Endodermal cell (in vitro differentiated cells): ENCODE measurements at places on chromosomes 2 and 18. TPM values are rescaled to one million over a fixed set of nuclear protein-coding genes. Genes with fewer than 3 reads are reported as not detected.

The TDRD15 gene
- 0.27 to 0.33 TPM in 2 of 3 replicates, not detected in the other for total RNA-seq

- no peaks in the 10 kb centered on the region for H3K4me1 ChIP-seq
- peaks cover 36% of the 10 kb centered on the region for H3K27me3 ChIP-seq
- H3K27ac ChIP-seq = no peak overlapping the region
- no peak overlapping the region for H3K4me3 ChIP-seq
Observed at GRCh38 chr2:105827351-105828096, 82.8 kb downstream of the NCK2 start.

GRCh38 chr2:240708457-240708856 is 16.8 kb downstream of the AQP12A start:
- H3K4me3 ChIP-seq = no peak overlapping the region
- no peak for DNase-seq
- no peak overlapping the region for H3K27ac ChIP-seq
- H3K4me1 ChIP-seq = no peaks in the 10 kb centered on the region
- H3K27me3 ChIP-seq = no peaks in the 10 kb centered on the region
- no peaks in the 10 kb centered on the region for H3K36me3 ChIP-seq

DNA sequence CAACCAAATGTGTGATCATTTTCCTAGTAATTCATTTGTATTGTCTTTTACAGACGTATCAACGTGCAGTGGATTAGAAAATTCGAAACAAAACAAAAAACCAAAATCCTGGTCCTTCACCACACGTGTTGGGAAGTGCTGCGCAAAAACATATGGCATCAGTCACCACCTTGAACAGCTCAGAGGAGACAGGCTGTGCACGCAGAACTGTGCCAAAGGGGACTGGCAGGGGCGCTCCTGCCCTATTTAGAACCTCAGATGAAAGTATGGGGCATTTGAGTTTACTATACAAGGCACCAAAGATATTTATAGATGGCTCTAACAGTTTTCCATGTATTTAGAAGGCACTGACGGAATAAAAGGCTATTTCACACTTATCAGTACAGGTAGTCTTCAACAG is 42.3 kb downstream of the NOL10 start:
- no peak for DNase-seq
- H3K27me3 ChIP-seq = no peaks in the 10 kb centered on the region
- H3K4me1 ChIP-seq = no peaks in the 10 kb centered on the region

The CBLN2 gene
- total RNA-seq = not detected in 2 replicates

DNA sequence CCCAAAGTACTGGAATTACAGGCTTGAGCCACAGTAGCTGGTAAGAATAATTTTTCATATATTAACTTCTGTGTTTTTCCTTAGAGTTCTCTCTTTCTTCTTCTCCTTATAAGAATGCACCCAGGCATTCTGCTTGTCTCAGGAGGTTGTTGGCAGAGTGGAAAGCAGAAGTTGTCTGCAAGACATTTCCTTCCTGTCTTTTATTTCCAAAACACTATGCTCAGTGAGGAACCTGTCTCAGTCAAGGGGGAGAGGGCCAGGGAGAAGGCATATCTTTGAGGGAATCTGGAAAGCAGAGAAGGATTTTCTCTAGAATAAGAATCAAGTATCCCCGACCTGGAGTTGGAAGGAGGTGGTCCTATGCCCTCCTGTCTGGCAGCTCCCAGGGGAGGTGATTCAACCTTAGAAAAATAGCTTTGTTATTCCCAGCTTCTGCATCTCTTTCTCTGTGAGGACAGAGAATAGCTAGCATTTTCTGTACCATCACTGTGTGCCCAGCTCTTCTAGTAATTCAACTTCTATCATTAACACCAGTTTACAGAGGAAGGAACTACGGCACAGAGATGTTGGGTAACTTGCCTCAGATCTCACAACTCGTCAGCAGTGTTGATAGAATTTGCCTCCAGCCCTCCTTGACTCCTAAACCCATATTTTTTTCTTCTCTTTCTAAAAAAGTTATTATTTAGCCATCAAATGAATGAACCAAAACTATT is 3.8 kb upstream of the LPIN2 start:
- H3K27ac ChIP-seq = no peak overlapping the region
- H3K4me1 ChIP-seq = no peaks in the 10 kb centered on the region
- H3K36me3 ChIP-seq = no peaks in the 10 kb centered on the region
- H3K27me3 ChIP-seq = peaks cover 6% of the 10 kb centered on the region

The TUBB8B gene
- 0.69 TPM in 1 of 3 replicates, not detected in the others for total RNA-seq

DNA sequence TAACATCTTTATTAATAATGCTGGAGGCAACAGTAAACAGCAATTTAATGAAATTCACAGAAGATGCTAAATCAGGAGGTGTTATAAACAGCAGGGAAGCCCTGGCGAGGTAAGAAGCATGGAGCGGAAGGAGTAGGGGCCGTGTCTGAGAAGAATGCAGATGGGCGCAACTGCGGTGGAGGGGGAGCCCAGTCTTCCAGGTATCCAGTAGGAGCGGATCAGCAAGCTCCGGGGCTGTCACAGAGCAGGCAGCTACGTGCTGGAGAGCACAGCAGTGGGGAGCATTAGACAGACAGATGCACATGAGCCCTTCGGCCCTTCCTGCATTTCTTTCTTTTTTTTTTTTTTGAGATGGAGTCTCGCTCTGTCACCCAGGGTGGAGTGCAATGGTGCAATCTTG is 82.3 kb downstream of the SH3RF3 start:
- H3K27me3 ChIP-seq = no peaks in the 10 kb centered on the region
- no peak overlapping the region for H3K4me3 ChIP-seq
- no peaks in the 10 kb centered on the region for H3K36me3 ChIP-seq

The ONECUT2 gene
- 1.9 and 2.5 TPM in 2 replicates for total RNA-seq

The ZNF521 gene
- 21.4 to 39.5 TPM (median 26.0 TPM) in 3 replicates for total RNA-seq

- H3K4me1 ChIP-seq = peaks cover 9% of the 10 kb centered on the region
- H3K27me3 ChIP-seq = no peaks in the 10 kb centered on the region
- no peak overlapping the region for H3K4me3 ChIP-seq
- H3K36me3 ChIP-seq = no peaks in the 10 kb centered on the region
- H3K27ac ChIP-seq = no peak overlapping the region
- no peak for DNase-seq
Observed at GRCh38 chr18:54148678-54149077, 75.8 kb downstream of the MBD2 start.

The PROM2 gene
- 1.8 to 2.4 TPM (median 2.3 TPM) in 3 replicates for total RNA-seq

GRCh38 chr2:62654876-62655359 is 50.6 kb upstream of the EHBP1 start:
- H3K36me3 ChIP-seq = no peaks in the 10 kb centered on the region
- no peak for DNase-seq
- H3K27me3 ChIP-seq = no peaks in the 10 kb centered on the region
- H3K4me1 ChIP-seq = no peaks in the 10 kb centered on the region

DNA sequence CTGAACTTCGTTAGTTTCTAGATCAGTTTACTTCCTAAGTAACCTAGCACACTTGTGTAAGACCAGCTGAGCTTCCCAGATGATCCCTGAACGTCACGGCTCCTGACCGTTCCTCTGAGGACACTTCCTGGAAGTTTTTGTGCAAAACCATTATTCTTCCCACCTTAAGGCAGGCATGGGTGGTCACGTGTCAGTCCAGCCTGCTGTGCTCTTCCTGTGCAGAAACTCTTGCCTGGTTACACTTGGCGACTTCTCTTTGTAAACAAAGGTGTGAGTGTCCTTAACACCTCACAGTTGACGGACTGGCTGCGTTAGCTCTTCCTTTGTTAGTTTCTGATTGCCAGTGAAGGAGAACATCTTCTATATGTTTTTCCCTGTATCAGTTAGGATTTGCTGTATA is 118.3 kb downstream of the SH3RF3 start:
- H3K27ac ChIP-seq = no peak overlapping the region
- H3K27me3 ChIP-seq = no peaks in the 10 kb centered on the region
- no peaks in the 10 kb centered on the region for H3K4me1 ChIP-seq
- H3K36me3 ChIP-seq = no peaks in the 10 kb centered on the region
- no peak for DNase-seq

GRCh38 chr2:99067871-99068625 is 73.5 kb upstream of the C2orf15 start:
- no peaks in the 10 kb centered on the region for H3K36me3 ChIP-seq
- no peaks in the 10 kb centered on the region for H3K4me1 ChIP-seq
- no peak for DNase-seq
- no peak overlapping the region for H3K27ac ChIP-seq
- H3K4me3 ChIP-seq = no peak overlapping the region
